ENCODE measurements at places on chromosomes 3 and 15.

- no peaks in the 10 kb centered on the region for H3K27me3 ChIP-seq
- no peaks in the 10 kb centered on the region for H3K4me1 ChIP-seq
- H3K27ac ChIP-seq = no peak overlapping the region
These were observed 155.7 kb downstream of the PLCL2 start for GRCh38 chr3:17040322-17040989.

DNA sequence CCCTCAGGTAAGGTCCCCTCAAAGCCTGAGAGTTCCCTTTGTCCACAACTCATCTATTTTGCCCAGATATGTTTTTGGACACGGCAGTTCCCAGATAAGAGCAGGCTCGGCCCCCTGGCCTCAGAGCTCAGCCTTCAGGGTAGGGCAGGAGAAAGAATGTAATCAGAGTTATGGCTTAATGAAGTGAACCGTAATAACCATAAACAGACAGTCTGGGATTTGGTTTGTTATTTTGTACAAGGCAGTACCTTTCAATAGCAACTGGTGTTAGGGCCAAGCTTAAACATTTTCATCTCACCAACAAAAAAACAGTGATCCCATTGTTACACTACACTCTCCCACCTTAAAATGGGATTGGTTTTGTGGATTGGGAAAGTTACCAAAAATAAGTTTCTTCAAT lies 12.2 kb upstream of the ALDH1A3 start:
- H3K36me3 ChIP-seq = no peaks in the 10 kb centered on the region
- H3K27ac ChIP-seq = no peak overlapping the region
- no peaks in the 10 kb centered on the region for H3K4me1 ChIP-seq

GRCh38 chr3:38458796-38459498 lies 5.3 kb downstream of the ACVR2B start:
- H3K4me1 ChIP-seq = peaks cover 49% of the 10 kb centered on the region
- H3K27ac ChIP-seq = no peak overlapping the region
- no peaks in the 10 kb centered on the region for H3K36me3 ChIP-seq
- no peaks in the 10 kb centered on the region for H3K27me3 ChIP-seq

- peaks cover 29% of the 10 kb centered on the region for H3K4me1 ChIP-seq
- no peaks in the 10 kb centered on the region for H3K27me3 ChIP-seq
- peak overlapping the region; percentile 100 for H3K27ac ChIP-seq
- peak overlapping the region; percentile 88 for H3K4me3 ChIP-seq
These were observed 891 bp upstream of the NR1D2 start for GRCh38 chr3:23944007-23944783.

- peaks cover 16% of the 10 kb centered on the region for H3K36me3 ChIP-seq
- no peaks in the 10 kb centered on the region for H3K27me3 ChIP-seq
- H3K4me1 ChIP-seq = peaks cover 51% of the 10 kb centered on the region
- H3K27ac ChIP-seq = no peak overlapping the region
These were observed 6.4 kb downstream of the TLR9 start for GRCh38 chr3:52218937-52219650.

GRCh38 chr15:94844198-94844537 lies 612.8 kb downstream of the MCTP2 start:
- H3K4me3 ChIP-seq = peak overlapping the region; percentile 46
- no peaks in the 10 kb centered on the region for H3K36me3 ChIP-seq
- H3K4me1 ChIP-seq = peaks cover 8% of the 10 kb centered on the region
- H3K27ac ChIP-seq = peak overlapping the region; percentile 59

DNA sequence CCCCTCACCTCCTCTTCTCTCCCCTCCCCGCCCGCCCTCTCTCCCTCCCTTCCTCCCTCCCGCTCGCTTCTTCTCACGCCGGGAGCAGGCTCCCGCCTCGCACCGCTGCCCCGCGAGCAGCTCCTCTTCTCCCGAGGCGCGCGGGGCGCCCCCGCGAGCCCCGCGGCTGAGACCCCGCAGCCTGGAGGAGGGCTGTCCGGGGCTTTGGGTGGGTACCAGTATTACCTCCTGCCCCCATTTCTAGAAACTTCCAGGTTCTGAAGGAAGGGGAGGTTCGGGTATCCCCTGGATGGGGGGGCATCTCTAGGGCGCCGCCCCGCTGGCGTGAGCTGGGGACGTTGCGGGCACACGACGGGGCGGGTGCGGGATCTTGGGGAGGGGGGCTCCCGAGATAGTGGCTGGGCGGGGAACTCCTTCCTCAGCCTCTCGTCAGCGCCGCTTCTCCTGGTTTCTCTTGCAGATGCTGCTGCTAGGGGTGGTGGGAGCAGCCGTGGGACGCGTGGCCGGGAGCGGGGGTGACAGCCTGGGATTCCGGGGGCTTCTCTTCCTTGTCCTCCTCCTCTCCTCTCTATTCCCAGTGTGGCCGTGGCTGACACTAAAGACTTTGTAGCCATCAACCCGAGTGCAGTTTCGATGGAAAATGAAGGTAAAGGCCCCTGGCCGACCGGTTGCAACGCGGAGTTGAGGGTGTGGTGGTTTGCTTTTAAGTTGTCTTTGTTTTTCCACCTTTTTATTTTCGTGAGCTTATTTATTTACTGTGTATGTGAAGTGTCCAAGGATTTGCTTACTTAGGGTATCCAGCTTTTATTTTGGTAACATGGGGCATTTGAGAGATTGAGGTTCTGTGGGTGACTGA lies 474 bp downstream of the ATP2C1 start:
- H3K27me3 ChIP-seq = no peaks in the 10 kb centered on the region
- H3K27ac ChIP-seq = peak overlapping the region; percentile 100
- H3K4me3 ChIP-seq = peak overlapping the region; percentile 94

GRCh38 chr15:76674883-76675282 lies 230.3 kb downstream of the SCAPER start:
- H3K36me3 ChIP-seq = no peaks in the 10 kb centered on the region
- no peak for DNase-seq
- no peak overlapping the region for H3K27ac ChIP-seq
- no peaks in the 10 kb centered on the region for H3K4me1 ChIP-seq
- H3K27me3 ChIP-seq = no peaks in the 10 kb centered on the region
- H3K4me3 ChIP-seq = no peak overlapping the region

GRCh38 chr3:125073390-125073905 lies 17.7 kb upstream of the HEG1 start:
- no peaks in the 10 kb centered on the region for H3K4me1 ChIP-seq
- no peaks in the 10 kb centered on the region for H3K36me3 ChIP-seq
- H3K4me3 ChIP-seq = no peak overlapping the region
- H3K27me3 ChIP-seq = no peaks in the 10 kb centered on the region
- no peak for DNase-seq
- H3K27ac ChIP-seq = no peak overlapping the region

DNA sequence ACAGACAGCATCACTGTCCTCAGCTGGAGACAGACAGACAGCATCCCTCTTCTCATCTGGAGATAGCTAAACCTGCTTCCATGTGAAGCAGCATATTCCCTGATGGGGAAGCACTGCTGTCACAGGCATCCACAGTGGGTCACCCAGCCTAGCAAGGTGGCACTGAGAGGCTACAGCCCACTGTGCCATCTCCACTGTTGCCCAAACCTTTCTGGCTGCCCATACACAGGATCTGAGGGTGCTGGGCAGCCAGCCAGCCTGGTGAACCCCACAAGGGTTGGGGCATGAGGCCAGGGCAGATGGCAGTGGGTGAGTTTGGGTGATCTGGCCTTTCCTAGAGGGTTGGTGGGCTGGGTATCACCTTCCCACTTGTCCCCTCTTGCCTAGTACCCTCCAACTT lies 11.7 kb downstream of the CHST13 start:
- H3K27me3 ChIP-seq = peaks cover 41% of the 10 kb centered on the region
- no peak overlapping the region for H3K27ac ChIP-seq
- H3K4me3 ChIP-seq = no peak overlapping the region
- no peaks in the 10 kb centered on the region for H3K36me3 ChIP-seq
- peaks cover under 1% of the 10 kb centered on the region for H3K4me1 ChIP-seq
- DNase-seq = peak; percentile 19
